ENCODE measurements at places on chromosomes 1 and 21.

DNA sequence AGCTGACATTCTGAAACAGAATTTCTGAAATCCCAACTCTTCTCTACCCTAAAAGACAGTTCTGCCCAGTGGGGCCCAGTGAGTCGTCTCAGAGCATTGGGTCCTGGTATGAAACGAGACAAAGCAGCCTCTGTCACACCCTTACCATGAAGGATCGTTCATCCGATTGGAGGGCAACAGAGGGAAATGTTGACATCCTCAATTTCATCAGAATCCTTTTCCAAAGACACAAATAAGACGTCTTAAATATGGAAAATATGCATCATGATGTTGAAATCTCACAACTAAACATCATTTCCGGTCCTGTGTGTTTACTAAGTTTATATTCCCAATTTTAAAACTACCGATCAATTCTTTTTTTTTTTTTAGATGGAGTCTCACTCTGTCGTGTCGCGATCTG is 112.1 kb upstream of the SLC45A1 start:
- no peak for DNase-seq

DNA sequence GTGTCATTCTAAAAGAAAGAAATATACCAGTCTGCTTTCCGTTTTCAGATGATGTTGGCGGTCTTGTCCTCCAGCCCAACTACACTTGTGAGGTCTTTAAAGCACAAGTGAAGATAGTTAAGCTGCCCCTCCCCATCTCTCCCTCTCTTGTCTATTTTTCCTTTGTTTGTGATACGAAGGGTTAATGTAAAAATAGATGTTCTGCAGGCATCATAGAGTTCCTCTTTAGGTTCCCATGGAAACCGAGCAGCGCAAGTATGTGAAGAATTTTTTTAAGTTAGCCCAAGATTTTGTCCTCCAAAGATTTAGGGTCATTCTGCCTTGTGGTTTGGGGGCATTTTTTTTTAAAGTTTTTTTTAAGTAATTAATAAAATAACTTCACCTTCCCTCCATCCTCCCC is 232.4 kb upstream of the AJAP1 start:
- DNase-seq, result no peak

DNA sequence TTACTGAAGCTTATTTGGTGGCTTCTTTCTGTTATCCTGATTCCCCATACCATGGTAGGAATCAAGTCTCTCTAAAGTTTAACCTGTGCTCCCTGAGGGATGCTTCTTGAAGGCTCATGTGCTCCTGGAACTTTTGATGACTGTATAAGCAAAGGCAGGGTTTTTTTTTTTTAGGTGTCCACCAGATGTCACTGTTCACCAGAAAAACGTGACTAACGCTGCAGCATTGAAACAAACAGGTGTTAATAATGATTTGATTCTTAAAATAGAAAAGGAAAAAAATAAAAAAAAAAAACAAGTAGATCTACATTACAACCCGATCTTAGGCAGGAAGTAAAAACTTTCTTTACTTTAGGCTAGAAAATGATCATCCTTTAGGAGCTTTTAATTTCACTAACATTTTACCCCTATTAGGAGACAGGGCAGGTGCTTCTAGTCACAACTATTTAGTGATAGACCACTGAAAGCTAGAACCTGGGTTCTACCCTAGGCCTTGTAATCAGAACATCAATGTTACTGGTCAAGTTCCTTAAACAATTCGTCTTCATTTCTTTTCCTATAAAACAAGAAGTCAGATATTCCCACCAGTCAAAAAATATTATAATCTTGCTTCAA is 223.0 kb downstream of the PLA2G4A start:
- no peak for DNase-seq

- no peak for DNase-seq
Measured at GRCh38 chr1:186575348-186575747, 104.9 kb downstream of the PTGS2 start.

- DNase-seq, result no peak
Measured at GRCh38 chr1:165824269-165824643, 3.2 kb upstream of the UCK2 start.

DNA sequence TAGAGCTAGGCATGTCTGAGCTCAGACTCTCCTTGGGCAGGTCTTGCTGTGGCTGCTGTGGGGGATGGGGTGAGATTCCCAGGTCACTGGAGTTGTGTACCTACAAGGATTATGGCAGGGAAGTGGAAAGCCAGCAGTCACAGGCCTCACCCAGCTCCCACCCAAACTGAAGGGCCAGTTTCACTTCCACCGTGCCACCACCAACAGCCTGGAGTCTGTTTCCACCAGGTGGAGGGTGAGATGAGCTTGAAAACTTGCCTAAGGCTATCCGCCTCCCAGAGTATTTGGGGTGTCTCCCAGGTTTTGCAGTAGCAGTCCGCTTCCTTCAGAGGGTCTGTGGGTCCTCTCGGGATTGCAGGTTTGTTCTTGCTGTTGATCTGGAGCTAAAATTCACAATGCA is 327.7 kb downstream of the PTPRC start:
- DNase-seq, result no peak

DNA sequence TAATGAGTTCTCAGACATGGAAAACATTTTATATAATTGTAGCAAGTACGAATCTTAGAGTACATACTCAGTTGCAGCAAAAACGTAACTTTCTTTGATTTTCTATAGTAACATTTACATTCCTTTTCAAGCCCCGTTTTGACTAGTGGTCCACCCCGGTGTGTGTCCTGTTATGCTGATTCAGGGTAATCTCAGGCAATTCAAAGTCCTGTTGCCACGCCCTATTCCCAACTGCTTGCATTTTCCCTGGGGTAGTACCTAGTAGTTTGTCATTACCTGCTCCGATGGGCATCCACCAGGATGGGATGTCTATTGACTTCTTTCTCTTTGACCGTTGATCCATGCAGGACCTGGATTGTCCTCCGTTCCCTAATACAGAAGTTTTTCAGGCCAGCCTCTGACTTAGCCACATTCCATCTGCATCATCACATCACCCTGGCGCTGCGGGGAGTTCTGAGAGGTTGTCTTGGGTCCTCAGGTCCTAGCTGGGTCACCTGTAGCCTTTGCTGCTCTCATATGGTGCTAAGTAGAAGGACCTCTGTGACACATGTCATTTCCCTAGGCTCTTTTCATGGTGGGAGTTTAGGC is 15.0 kb upstream of the FCAMR start:
- no peak for DNase-seq

GRCh38 chr1:180937012-180937372 is 24.3 kb downstream of the KIAA1614 start:
- no peak for DNase-seq

GRCh38 chr1:162573136-162573535 is 11.6 kb downstream of the UAP1 start:
- no peak for DNase-seq

- no peak for DNase-seq
Measured at GRCh38 chr21:21406921-21407320, 408.7 kb downstream of the NCAM2 start.

DNA sequence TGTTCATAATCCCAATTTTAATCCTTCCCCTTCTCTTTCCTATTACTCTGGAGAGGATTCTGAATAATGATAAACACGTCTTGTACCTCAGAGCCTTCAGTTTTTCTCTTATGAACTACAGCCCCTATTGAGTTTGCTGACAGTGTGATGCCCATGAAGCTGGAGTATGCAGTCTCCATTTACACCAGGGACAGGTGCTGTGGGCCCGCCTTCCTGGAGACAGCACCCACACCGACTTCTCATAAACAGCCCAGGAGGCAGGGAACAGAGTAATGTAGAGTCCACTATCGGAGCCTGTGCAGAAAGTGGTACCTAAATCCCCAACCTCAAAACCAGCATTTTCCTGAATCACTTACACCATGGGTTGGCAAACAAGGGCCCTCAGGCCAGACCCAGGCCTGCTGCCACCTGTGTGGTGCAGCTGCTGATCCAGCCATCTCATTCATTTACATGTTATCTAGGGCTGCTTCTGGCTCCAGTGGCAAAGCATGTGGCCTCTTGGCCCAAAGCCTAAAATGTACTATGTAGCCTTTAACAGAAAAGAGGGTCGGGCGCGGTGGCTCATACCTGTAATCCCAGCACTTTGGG is 95.1 kb upstream of the KRTAP19-8 start:
- DNase-seq, result no peak

DNA sequence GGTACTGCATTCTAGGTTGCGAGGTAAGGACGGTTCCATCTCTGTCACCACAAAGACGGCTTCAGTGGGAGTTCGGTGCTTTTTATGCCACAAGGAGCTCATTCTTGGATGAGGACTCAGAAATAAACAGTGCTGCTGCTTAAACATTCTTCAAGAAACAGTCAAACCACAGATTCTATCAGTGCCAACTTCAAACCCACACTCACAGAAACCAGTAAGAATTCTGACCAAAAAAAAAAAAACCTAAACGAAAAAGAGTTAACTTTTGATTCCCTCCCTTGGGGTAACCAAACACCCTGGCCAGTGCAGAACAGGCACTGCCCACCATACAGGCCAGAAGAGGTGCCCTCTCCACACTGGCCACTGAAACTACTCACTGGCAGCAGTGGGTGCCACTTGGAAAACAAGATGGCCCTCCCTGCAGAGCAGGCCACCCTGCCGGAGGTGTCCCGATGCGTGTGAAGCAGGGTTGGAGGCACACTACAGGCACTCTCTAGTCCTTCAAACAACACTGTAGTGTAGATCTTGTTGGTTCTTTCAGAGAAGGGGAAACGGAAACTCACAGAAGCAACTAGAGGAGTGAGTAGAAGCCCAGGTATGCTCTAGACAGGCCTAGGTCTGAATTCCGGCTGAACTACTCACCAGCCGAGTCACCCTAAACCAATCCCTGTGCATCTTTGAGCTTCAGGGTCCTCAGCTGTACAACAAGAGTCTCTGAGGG is 87.3 kb upstream of the TLR5 start:
- DNase-seq, result no peak

- DNase-seq, result no peak
Measured at GRCh38 chr1:30130099-30130498, 593.3 kb downstream of the MATN1 start.

DNA sequence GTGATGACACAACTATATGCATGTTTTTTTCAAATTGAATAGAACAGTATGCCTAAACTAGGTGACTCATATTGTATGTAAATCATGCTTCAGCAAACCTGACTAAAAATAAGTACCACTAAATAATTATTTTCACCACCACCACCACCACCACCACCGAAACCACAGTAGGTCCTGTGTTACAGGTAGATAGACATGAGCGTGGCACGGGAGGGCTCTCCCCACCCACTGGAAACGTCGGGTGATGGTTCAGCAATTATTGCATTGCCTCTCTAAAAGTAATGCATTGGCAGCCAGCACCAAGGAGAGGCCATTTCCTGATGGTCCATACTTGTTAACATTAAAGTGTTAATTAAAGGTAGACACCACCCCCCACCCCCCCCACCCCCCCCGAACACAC is 297.0 kb upstream of the NCAM2 start:
- DNase-seq, result no peak

- no peak for DNase-seq
Measured at GRCh38 chr1:67844988-67845387, 11.7 kb upstream of the GNG12 start.

DNA sequence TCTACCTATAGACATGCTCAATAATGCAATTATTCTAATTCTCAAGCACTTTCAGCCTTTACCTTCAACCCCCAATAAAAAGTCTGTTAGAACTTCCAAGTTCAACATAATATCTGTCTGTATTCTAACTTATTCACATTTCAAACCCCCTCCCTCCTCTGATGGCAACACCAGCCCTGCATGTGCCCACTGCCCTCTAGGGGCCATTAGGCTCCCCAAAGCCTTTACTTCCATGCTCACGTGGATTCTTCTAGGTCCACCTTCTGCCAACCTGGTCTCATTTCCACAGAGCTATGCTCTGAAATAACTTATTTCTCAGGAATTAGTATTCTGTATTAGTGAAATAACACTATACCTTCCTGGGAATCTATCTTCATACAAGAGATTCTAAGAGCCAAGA is 22.2 kb upstream of the KPRP start:
- no peak for DNase-seq

DNA sequence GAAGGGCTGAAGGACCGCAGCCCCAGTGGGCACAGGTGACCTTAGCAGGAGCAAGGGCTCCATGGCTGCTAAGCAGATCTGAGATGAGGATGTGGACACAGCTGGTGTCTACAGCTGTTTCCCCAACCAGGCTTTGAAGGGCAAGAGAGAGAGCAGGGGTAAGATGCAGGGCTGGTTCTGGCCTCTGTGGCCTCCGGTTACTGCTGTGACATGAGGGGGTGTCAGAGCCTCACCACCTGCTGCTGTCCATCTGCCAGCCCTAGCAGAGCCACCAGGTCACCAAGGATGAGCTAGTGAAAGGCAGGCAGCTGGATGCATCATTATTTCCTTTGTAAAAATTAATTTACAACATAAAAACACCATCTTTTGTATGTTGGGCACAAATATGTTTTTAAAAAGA is 33.4 kb downstream of the OBSCN start:
- DNase-seq, result no peak

DNA sequence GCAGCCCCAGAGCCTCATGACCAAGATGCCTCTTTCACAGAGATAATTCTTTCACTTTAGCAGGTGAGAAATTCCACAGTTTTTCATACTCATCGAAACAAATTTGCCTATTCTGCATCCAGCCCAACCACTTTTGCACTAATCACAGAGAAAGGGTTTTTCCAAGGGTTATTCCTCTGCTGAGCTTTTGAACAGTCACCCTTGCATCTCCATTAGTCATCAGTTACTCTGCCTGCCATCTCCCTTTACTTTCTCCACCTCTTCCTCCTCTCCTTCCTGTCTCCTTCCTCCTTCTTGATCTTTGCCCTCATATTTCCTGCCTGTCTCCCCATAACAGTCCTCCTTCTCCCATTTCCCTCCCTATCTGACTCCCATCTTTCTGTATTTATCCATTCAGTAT is 43.9 kb downstream of the FH start:
- no peak for DNase-seq

GRCh38 chr1:19441048-19441780 is 44.1 kb downstream of the CAPZB start:
- no peak for DNase-seq

GRCh38 chr1:224767676-224768075 is 151.6 kb downstream of the CNIH3 start:
- no peak for DNase-seq

DNA sequence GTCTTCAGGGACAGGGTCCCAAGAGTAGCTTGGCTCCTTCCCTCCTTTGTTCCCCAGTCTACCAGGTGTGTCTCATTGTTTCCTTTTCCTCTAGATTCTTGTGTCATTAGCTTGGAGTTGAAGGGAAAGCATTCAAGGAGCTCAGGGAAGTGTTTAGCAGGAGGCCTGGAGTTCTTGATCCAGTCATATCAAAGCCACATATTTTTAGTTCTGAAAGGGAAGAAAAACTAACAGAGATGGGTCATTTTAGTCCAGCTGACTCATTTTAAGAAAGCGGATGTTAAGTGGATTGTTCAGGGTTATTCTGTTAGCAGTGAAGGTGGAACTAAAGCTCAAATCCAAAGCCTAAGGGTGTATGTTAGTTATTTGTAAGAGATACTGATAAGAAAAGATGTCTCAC is 721 bp downstream of the C1orf54 start:
- DNase-seq, result no peak

- no peak for DNase-seq
Measured at GRCh38 chr1:207243442-207244408, 77.8 kb upstream of the CD55 start.

- DNase-seq, result no peak
Measured at GRCh38 chr1:3121401-3122210, 52.6 kb downstream of the PRDM16 start.

- no peak for DNase-seq
Measured at GRCh38 chr1:56566061-56566744, 13.2 kb downstream of the PLPP3 start.
